ENCODE measurements at places on chromosomes 11 and 22. TPM values are rescaled to one million over a fixed set of nuclear protein-coding genes. Genes with fewer than 3 reads are reported as not detected.

DNA sequence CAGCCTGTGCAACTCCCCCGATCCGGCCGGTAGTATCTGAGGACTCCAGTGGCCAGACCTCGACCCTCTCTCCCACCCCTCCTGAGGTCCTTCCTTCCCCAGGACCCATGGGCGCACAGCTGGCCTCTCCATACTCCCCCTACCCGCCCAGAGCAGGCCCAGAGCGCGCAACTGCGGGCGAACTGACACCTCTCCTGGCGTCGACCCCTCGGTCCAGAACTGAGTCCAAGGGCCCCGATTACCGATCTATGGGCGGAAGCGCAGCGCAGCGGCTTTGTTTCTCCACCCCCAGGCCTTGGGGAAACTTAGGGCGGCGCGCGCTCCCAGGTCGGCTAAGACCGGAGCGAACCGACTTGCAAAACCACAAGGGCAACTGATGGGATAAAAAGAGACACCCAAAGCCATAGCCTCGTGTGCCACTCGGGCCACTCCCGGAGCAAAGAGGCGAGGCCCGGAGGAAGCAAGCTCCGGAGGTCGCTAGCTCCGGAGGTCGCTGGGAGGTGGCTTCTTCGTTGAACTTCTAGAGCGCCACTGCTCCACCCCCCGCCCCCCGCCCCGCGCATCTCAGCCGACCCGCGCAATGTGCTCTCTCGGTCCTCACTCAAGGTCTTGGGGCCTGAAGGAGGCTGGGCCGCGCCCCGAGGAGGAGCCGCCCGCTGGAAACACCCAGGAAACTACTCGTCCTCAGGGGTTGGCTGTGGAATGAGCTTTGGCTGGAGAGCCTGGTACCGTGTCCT, 9.8 kb upstream of the ALX4 start:
- DNase-seq, result no peak

- DNase-seq, result no peak
Measured at GRCh38 chr22:46259374-46259773, 3.8 kb downstream of the PKDREJ start.

GRCh38 chr11:7449841-7450214, 35.5 kb upstream of the OLFML1 start:
- DNase-seq, result no peak

The MMP3 gene
- total RNA-seq, result not detected

The KRTAP5-10 gene
- not detected for total RNA-seq

The OR2AT4 gene
- total RNA-seq, result not detected
